Tongue (tissue), 3 donors: ENCODE measurements at places on chromosomes 4 and X. TPM values are rescaled to one million over a fixed set of nuclear protein-coding genes. Genes with fewer than 3 reads are reported as not detected.
A peak's percentile ranks its signal among the peaks of the same experiment; 100 is the strongest.

Gene NAA11
- total RNA-seq: not detected

GRCh38 chr4:157075811-157076577, at the start of gene GLRB:
TSS of gene GLRB (plus strand) at chr4:157076150. CDS start at chr4:157078025, 1,875 bp downstream.
- DNase-seq: peak; percentile 66

DNA sequence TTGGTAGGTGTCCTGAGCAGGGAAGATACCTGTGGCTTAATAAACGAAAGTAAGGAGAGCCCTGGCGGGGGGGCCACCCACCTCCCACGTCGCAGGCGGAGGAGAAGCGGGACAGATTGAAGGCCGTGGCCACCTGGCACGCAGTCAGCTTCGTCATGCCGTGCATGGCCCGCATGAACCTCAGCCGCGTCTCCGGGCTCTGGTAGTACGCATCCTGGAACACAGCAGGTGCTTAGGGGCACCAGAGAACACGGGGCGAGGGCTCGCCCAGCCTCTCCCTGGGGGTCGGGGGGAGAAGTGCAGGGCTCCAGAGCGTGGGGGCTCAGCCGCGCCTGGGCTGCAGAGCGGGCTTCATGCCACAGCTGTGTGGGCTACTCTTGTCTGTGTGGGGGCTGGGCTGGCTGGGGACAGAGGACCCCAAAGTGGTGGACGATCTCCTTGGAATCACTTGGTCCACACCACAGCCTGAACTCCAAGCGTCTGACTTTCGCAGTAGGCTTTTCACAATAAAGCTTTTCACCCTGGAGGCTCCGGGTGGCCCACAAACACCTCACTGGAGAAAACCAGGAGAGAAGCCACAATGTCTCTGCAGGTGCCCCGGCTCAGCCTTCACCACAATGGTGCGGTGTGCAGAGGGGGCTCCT, 27.1 kb upstream of the SLC25A6 start:
- DNase-seq: no peak

Gene MAGEA2
- not detected for total RNA-seq

DNA sequence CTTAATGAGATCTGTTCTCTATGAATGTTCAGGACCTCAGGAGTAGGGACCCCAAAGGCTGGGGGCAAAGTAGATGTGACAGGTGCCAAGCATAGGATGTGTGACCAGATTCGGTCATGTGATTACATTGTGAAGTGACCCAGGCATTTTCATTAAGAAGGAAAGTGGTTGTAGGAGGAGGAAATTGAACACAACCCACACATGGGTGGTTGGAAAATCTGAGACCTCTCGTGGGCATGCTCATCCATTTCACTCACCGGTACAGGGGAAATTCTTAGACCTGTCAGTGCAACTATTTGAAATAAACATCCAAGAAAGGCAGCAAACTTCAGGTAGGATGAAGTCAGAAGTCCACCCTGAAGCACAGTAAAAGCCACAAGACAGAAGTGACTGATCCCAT, 43.5 kb upstream of the CD99 start:
- DNase-seq: no peak

DNA sequence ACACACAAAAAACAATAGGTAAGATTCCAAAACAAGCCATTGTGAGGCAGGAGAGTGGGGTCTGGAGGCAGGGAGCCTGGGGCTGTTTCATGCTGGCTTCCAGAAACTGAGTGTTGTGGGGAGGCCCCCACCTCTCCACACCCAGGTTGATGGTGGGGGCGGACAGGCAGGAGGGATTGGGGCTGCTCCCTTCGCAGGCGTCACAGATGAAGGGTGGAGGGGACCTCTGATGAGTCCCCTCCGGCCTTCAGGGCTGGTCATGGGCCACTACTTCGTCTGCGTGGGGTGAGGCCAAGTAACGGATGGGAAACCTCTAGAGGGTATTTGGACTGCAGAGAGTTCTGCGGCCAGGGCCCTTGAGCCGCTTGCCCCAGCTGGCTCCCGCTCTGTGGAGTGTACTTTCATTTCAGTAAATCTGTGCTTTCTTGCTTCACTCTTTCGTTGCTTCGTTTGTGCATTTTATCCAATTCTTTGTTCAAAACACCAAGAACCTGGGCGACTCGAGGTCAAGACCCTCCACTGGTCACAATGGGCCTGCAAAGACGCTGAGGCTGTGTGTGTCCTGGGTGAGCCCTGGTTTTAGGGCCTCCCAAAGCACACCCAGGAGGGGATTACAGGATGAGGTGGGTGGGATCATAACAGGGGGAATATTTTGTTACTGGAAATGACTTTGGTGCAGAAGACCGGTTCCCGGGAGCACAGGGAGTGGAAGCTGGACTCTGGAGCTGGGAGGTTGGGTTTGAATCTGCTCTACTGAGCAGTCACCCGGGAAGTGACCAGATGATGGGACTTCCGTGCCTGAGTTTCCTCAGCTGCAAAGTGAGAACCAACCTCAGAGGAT, 83.7 kb upstream of the ADRA2C start:
- DNase-seq: no peak

- no peak for DNase-seq
These were observed 58.6 kb upstream of the TLL1 start for GRCh38 chr4:165814256-165815020.

- peak; percentile 74 for DNase-seq
These were observed 193.4 kb upstream of the GPR101 start for GRCh38 chrX:137227151-137227550.

DNA sequence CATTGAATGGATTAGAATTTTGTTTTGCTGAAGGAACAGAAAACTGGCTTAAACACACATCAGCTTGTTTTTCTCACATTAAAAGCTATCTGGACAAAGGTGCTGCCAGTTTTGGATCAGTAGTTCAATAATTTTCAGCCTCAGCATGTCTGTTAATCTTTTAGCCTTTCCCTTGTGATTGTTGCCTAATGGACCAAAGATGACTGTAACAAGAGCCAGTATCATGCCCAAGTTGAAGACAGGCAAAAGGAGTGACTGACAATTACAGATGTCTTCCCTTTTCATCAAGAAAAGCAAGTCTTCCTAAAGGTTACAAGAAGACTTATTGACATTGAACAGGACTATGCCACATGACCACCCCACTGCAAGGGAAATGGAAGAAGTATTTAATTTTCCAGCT, 419.7 kb downstream of the MAPK10 start:
- no peak for DNase-seq

Gene PNMA3
- 1.2 TPM for total RNA-seq

GRCh38 chr4:45646885-45647590, 476.8 kb downstream of the GABRG1 start:
- no peak for DNase-seq

- no peak for DNase-seq
These were observed 34.5 kb downstream of the CHRNA9 start for GRCh38 chr4:40369437-40370274.

- no peak for DNase-seq
These were observed 27.3 kb downstream of the BBS12 start for GRCh38 chr4:122759639-122760310.

Gene CT55
- not detected for total RNA-seq

DNA sequence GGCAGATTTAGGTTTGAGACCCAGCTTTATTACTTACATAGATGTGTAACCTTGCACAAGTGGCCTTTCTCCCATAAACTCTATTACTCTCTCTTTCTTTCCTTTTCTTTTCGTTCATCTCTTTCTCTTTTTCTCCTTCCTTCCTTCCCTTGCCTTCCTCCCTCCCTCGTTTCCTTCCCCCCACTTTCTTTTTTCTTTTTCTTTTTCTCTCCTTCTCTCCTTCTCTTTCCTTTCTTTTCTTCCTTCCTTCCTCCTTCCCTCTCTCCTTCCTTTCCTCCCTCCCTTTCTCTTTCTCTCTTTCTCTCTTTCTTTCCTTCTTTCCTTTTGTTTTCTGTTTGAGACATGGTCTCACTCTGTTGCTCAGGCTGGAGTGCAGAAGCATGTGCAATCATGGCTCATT, 526.4 kb upstream of the CXorf51A start:
- DNase-seq: no peak

DNA sequence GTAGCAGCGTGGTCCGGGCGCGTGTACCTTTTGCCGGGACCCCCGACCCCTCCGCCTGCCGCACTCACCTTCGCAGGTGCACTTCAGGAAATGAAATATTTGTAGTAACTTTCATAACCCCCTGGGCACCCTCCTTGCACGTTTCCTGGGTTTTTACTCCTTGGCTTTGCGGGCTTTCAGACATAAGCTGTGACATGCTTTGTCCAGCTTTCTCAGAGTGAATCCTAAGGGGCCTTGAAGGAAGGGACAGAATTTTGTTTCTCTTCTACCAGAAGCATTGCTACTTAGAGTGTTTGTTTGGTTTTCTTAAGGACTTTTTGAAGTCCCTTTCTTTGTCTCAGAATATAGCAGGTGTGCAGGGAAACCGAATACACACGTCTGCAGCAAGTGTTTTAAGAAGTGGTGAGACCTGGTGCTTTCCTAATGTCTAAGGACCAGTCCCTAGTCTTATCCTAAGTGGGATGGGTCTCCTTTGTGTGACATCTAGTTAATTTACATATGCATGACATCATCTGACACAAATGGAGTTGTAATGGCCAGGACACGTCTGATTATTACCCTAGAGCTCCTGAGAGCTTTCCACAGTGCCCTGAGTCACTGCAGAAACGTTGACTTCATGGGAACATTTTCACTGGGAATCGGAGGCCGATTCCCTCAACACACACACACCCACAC, 1.3 kb downstream of the FAM149A start:
- peak; percentile 22 for DNase-seq

DNA sequence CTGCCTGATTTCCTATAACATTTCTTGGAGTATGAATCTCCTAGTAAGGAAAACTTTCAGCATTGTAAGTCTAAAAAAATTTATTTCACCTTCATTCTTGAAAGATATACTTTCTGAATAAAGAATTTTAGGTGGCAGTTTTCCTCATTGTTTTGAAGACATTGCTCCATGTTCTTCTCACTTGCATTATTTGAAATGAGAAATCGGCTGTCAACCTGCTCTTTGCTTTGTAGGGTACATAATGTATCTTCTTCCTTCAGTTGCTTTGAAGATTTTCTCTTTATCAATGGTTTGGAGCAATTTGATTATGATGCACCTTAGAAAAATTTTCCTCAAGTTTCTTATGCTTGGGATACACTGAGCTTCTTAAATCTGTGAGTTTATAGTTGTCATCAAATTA, 120.3 kb downstream of the EVC2 start:
- no peak for DNase-seq

DNA sequence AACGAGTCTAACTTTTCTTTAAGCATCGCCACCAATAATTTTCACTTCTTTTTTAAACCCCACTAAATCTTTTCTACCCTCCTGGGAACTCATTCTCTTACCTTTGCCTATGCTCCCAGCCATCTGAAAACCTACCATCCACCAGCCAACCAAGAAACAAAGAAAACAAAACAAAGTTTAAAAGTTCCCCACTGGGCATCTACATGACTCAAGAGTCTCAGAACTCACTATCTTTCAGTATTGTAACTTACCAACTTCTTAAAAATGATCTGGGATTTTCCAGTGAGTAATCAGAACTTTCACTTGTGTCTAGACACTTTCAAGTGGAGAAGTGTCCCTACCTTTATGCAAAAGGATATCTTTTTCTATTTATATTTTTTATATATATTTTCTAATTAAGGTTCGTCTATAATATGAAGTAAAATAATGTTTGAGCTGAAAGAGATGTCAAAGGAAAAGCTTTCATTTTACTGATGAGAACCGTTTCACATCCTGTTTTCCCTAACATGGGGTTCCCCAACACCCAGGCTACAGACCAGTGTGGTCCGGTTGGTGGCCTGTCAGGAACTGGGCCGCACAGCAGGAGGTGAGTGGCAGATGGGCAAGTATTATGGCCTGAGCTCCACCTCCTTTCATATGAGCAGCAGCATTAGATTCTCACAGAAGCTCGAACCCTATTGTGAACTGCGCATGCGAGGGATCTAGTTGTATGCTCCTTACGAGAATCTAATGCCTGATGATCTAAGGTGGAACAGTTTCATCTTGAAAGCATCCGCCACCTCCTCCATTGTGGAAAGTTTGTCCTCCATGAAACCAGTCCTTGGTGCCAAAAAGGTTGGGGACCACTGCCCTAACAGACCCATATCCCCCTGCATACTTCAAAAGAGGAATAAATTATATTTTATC, 9.8 kb upstream of the TIGD2 start:
- DNase-seq: no peak

Gene HSFX3
- not detected for total RNA-seq

- peak; percentile 22 for DNase-seq
These were observed 466.1 kb downstream of the ADGRL3 start for GRCh38 chr4:61666244-61666643.

DNA sequence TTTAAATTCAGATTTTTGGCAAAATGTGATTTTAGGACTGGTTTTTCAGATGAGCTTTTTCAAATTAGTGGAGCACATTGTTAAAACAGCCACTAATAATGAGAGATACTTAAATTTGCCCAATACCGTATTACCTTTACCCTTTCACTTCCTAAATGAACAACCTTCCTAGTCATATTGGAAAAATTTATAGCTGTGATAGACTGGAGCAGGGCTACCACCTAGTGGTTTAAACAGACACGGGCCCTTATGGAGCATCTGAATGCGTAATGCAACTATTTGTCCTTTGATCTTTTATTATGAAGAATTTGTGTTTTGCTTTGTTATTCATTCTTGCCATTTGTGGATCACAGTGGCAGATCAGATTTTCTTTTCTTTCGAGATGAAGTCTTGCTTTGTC, 72.7 kb downstream of the KDM6A start:
- DNase-seq: no peak

Gene FGF13
- total RNA-seq: 49.3 TPM
